ENCODE measurements at places on chromosomes 7 and 10.

DNA sequence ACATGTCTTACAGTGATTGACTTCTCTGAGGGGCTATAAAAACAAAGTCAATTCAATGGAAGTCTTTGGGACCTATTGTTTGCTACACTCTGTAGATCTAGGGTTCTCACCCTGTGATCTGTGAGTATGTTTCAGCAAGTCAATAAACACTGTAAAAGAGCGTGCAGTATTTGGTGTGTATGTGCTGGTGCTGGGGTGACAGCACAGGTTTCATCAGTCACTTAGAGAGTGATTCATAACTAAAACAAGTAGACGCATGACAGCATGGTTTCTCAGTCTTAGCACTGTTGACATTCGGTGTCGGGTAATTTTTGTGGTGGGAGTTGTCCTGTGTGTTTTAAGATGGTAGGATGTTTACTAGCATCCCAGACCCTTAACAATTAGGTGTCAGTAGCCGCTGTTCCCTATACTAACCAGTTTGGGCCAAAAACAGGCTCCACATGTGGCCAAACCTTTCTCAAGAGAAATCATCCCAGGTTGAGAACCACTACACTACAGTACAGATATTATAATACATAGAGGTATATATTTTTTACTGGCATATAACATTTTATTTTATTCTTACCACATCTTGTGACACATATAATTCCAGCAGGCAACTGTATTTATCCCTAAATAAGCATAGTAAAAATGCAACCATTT, 411.8 kb downstream of the ARL4A start:
- DNase-seq = no peak

DNA sequence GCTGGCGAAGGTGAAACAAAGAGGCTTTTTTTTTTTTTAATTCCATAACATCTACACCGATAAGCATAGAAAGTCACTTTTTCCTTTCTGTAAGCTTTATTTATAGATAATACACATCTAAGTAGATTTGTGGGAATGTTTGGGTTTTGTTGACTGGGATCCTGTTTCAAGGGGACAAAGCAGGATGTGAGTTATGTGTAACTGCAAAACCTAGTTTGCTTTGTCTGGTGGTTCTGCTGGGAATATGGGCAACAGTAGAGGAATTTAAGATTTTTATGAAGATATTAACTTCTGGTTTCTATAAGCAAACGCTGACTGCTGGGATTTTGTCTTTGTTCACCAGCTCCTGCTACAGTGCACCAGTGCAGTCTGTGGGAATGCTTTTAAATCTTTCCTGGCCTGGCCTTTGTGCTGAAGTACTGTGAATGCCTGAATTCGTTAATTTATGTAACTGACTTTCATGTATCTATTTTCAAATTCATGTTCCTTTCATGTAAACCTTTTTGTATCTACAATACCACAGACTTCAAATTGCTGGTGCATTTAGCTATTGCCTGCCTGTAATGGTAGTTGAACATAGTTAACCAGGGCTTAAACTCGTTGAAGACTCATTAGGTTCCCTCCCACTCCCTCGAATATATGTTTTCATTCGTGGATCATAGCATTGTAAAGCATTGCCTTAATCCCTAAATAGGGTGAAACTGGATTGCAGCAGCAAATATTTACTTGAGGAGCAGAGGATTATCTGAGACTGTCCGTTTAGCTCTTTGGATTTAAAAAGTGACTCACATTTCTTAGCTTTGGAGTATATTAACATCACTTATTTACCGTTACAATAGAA, 1.5 kb downstream of the KLHL7 start:
- no peak for DNase-seq

DNA sequence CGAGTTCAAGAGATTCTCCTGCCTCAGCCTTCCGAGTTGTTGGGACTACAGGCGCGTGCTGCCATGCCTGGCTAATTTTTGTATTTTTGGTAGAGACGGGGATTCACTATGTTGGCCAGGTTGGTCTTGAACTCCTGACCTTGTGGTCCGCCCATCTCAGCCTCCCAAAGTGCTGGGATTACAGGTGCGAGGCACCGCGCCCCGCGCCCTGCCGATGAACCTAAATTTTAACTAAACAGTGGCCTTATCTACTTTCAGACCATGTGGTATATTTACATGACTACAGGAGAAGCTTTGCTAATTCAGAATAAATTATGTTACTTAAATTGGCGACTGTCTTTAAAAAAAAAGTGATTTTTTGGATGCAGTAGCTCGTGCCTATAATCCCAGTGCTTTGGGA, 9.2 kb downstream of the SIRT1 start:
- DNase-seq = no peak

GRCh38 chr10:69388488-69388887, 28.2 kb downstream of the TACR2 start:
- DNase-seq = no peak

GRCh38 chr7:122914812-122915211, 28.6 kb upstream of the CADPS2 start:
- no peak for DNase-seq

GRCh38 chr7:150666412-150666811, 19.1 kb upstream of the GIMAP2 start:
- DNase-seq = no peak

- DNase-seq = no peak
Observed at GRCh38 chr7:19247017-19247416, 101.8 kb upstream of the FERD3L start.

DNA sequence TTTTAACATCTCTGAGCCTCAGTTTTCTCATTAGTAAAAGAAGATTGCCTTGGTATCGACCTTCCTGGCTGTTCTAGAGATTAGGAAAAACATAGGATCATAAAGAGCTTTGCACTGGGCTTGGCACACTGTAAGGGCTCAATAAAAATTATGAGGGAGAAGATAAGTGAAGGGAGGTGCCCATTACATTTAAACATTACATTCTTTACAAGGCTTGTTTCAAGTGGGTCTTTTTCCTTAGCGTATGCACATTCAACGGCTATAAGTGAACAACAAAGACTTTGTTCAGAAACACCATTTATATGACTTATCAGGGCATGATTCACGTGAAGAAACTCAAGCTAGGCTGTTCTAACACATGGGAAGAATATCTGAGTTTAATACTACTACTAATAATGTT, 351.9 kb upstream of the NPVF start:
- DNase-seq = no peak

GRCh38 chr10:58282615-58283014, 13.7 kb downstream of the CISD1 start:
- no peak for DNase-seq

DNA sequence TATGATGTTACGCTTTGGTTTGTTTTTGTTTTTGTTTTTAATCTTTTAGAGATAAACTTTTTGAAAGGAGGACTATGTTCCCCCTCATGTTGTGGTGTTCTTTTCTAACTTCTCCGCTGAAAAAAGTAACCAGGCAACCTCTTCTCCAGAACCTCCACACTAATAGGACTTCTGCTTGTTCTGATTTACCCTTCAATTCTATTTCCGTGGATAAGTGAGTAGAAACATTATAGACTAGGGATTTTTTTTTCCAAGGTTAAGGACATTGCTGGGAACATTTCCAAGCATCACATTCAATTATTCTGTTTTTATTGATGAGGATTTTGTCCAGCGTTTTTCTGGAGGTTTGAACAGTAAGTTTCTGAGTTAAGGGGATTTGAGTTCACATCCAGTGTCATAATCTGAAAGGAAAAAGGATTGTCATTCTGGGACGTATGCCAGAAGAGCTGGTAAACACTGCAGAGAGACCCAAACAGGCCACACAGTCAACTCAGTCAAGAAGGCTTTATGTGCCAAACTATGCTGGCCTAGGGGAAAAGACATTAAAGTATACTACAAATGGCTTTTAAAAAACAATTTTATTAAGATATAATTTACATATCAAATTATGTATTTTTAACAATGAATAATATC, 28.3 kb upstream of the RALA start:
- DNase-seq = no peak

Measured in epithelial cell of proximal tubule (primary cell).